ENCODE measurements at places on chromosomes 2 and 18. TPM values are rescaled to one million over a fixed set of nuclear protein-coding genes. Genes with fewer than 3 reads are reported as not detected.

CPLX4 gene
- total RNA-seq: not detected

UGT1A6 gene
- total RNA-seq: not detected

POU3F3 gene
- 0.39 TPM for total RNA-seq

PTPRN gene
- total RNA-seq: 22.6 TPM

CFC1 gene
- total RNA-seq: not detected

THSD7B gene
- 0.13 TPM for total RNA-seq

SKA1 gene
- 3.7 TPM for total RNA-seq

ANKRD44 gene
- total RNA-seq: 2.0 TPM

FAM237A gene
- total RNA-seq: not detected

ZSWIM2 gene
- not detected for total RNA-seq

POTEE gene
- total RNA-seq: not detected

UPP2 gene
- total RNA-seq: not detected

HRH4 gene
- total RNA-seq: not detected

LOXHD1 gene
- total RNA-seq: not detected

USP40 gene
- 24.6 TPM for total RNA-seq

FSHR gene
- not detected for total RNA-seq

PDCL3 gene
- total RNA-seq: 3.0 TPM

CYS1 gene
- 0.39 TPM for total RNA-seq

CFAP210 gene
- not detected for total RNA-seq

GPN1 gene
- total RNA-seq: 20.7 TPM

ABHD1 gene
- not detected for total RNA-seq

FTCDNL1 gene
- not detected for total RNA-seq

FRZB gene
- total RNA-seq: 0.52 TPM

IDH1 gene
- total RNA-seq: 142 TPM

CNGA3 gene
- not detected for total RNA-seq

KCNIP3 gene
- 0.96 TPM for total RNA-seq

PROM2 gene
- total RNA-seq: 1.0 TPM

SERPINB5 gene
- 1.8 TPM for total RNA-seq

ITGB1BP1 gene
- total RNA-seq: 50.1 TPM

ADAM23 gene
- total RNA-seq: 1.4 TPM

DHRS9 gene
- 0.65 TPM for total RNA-seq

NEUROD1 gene
- not detected for total RNA-seq
